ENCODE measurements at places on chromosomes 13 and 19.
A peak's percentile ranks its signal among the peaks of the same experiment; 100 is the strongest.

DNA sequence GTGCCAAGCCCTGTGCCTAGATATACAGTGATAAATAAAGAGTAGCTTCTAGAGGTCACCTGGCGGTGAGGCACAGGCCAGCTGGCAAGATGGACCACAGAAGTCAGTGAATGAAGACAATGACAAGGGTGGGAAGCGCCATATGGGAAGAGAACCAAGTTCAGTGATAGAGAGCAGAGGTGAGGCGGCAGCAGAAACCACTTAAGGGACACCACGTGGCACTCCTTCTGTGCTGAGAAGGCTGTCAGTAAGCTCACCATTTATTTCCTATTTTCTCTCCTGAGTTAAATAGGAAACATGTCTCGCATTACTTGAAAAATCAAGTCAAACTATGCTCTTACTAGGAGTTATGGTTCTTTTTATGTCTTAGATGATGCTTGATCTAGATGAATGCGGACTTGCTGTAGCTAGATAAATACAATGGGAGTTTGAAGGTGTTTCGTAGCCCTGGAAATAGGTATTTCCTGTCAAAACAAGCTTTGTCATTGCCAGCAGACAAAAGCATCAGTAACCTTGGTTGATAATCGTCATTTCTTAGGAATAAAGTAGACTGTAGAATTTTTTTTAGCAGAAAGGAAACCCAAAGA lies 17.8 kb downstream of the ALOX5AP start:
- DNase-seq = no peak

- DNase-seq = no peak
These were observed 31.9 kb downstream of the ZNF726 start for GRCh38 chr19:23946569-23946968.

GRCh38 chr13:67062160-67062559 lies 168.0 kb downstream of the PCDH9 start:
- no peak for DNase-seq

GRCh38 chr13:98175823-98176222 lies 1.2 kb downstream of the RNF113B start:
- no peak for DNase-seq

DNA sequence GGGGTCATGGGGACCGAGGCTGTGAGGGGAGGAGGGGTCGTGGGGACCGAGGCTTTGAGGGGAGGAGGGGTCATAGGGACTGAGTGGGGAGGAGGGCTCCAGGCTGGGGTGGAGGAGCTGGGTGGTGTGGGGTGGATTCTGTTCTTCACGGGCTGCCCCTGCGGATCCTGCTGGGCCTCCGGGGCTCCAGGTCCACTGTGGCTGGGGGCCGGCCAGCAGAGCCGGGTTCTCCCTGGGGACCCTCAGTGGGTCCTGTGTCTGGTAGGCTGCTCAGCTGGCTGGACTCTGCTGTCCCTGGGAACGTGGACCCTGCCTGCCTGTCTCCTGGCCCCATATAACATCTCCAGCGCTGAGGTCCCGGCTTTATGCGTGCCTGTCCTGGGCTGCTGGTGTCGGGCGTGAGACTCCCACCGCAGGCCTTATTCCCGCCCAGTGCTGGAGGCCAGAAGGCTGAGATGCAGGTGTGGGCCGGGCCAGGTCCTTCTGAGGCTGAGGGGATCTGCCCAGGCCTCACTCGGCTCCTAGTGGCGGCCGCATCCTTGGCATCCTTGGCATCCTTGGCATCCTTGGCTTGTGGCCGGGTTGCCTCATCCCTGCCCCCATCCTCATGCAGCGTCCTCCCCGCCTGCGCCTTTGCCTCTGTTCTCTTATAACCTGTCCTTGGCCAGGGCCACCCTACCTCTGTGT lies 19.8 kb upstream of the GNA15 start:
- DNase-seq = no peak

DNA sequence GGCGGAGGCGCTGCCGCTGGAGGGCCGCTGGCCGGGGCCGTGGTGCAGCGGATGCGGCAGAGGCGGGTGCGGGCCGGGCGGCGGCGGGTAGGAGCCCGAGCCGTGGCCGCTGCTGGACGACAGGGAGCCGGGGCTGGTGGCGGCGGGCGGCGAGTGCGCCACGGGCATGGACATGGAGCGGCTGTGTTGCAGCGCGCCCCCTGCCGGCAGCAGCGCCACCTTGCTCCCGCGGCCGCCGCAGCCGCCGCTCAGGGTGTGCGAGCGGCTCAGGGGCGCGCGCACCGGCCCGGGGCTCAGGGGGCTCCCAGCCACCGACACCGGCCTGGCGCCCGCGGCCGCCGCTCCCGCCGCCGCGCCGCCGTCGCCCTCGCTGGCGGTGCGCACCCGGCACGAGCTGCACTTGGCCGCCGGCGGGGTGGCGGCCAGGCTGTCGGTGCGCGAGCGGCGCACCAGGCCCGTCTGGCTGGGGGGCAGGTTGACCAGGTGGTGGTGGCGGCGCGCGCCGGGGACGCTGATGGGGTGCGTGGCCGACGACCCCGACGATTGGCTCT lies 1.7 kb downstream of the IRS2 start:
- DNase-seq = peak; percentile 42

GRCh38 chr19:29171525-29171924 lies 41.4 kb downstream of the UQCRFS1 start:
- no peak for DNase-seq

DNA sequence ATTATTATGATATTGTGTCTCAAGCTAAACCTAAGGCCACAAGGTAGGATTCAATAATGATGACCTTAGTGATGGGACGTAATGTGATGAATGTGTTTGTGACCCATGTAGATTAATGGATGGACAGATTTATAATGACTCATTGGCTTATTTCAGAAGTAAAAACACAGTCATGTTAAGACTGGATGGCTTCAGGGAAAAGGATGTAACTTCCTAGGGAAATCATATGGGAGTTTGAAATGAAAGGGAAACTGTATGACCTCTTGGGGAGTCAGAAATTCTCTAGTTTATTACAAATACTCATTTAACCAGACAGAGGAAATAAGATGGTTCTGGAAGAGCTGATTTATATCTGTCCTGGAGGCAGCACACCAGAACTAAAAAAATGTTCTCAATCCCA lies 2.9 kb downstream of the EDNRB start:
- DNase-seq = no peak

DNA sequence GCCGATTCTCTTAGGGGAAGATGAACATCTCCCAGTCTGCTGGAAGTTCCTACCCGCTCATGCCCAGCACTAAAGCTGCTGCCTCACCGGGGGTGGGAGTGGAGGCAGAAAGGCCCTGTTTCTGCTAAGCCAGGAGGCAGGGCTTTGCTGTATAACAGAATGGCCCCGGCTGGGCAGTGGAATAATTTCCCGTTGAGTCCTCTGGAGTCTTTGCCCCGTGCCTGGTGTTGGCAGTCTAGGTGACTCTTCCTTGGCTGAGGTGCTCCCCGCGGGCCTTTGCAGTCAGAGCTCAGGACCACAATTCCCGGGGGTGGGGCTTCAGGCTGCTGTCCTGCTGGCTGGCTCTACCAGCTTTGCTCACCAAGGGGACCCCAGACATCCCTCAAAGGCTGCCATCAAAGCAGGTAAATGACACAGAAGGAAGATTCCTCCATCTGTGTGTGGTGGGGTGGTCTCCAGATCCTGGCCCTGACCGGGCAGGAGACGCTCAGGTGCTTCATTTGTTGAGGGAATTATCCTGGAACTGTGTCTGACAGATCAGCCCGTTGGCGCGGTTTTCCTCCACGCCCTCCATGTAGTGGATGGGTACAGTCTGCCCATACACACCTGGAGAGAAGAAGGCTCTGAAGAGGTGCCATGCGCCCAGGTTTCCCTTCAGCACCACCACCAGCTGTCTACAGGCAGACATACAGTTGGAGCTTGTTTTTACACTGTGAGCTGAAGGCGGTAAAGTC lies 209.9 kb downstream of the TEX29 start:
- no peak for DNase-seq

DNA sequence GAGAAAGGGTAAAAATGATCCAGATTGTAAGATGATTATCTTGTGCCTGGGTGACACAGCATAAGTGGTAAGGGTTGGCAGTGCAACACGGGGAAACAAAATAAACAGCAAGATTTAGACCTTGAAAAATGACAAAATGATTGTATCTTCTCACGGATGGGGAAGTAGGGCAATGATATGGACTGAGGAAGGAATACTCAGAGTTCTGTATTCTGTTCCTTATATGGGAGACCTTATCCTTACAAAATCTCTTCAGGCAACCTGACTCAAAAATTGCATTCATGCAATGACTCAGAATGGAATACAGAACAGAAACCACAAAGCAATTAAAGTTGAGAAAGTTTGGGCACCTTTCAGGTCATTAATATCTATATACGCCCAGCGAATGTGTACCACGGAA lies 149.0 kb downstream of the HS6ST3 start:
- DNase-seq = no peak

DNA sequence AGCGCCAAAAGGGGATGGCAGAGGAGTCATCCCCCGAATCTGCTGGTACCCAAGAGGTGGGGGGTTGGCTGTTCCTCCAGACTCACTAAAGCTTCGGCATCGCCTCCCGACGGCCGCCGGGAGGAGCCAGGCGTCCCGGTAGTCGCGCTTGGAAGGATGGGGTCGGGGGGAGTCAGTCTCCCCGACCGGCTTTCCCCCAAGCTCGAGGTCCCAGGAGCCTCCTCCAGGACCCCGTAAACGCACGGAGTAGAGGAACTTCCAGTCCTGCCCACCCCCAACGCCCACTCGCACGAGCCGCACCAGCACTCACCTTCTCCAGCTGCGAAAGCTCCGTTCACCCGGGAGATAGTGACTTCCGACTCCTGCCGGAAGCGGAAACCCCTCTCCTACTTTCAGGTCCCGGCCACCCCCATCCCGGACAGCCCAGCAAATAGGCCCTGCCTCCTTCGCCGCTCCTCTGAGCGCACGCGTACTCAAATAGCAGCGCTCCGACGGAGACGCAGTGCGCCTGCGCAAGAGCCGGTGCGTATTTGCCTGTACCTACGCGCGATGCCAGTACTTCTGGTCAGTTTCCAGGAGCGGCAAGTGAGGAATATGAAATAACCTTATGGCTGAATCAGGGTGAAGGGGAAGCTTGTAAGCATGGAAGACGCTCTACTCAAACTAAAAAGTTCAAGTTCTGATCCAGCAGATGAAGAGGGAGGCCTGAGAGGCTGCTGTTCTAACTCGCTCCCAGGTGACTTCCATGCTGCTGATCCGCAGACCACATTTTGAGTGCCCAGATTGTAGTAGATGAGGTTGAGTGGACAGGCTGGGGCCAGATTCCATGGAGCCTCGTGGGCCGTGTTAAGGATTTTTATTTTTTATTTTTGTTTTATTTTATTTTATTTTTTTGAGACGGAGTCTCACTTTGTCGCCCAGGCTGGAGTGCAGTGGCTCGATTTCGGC lies at the start of gene ELOF1:
Gene ELOF1, minus strand, starts transcription at position 350 of the 948 bp plus-strand sequence. CDS start 4,883 bp downstream, outside the sequence.
- peak; percentile 92 for DNase-seq

DNA sequence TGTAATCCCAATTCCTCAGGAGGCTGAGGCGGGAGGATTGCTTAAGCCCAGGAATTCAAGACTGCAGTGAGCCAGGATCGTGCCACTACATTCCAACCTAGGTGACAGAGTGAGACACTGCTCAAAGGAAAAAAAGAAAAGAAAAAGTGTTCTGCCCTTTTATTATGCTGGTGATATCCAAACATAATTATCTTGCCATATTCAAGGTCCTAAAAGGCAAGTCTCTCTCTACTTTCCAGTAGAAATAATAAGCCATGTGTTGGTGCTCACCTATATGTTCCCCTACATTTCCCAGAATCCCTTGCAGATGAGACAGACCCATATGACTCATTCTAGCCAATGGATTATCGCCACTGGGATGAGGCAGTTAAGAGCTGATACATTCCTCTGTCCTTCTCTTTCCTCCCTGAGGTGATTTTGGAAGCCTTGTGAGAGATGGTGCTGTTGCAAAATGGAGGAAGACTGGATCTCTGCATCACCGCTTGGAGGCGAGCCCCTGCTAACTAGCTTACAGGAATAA lies 58.3 kb upstream of the MRI1 start:
- no peak for DNase-seq

- DNase-seq = no peak
These were observed 679 bp upstream of the CDADC1 start for GRCh38 chr13:49246850-49247642.

DNA sequence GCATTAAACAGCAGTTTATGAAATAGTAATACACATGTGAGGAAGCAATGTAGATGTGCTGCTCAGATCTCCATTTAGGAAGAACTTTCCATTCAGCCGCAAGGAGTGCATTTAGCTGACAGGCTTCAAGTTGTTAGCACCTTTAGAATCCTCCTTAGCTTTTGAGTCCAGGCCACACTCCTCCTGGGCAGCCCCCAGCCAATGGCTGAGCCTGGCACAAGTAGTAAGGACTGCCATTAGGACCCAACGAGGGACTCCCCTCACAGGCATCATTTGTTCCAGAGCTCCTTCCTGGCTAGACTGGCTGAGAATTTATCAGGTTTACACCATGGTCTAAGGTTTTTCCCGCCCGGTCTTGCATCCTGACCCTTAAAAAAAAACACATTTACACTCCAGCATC lies 201.4 kb downstream of the DIAPH3 start:
- no peak for DNase-seq

GRCh38 chr19:19077103-19077502 lies 13.3 kb downstream of the SLC25A42 start:
- DNase-seq = peak; percentile 87

GRCh38 chr13:23288564-23288963 lies 107.8 kb downstream of the SGCG start:
- DNase-seq = no peak

DNA sequence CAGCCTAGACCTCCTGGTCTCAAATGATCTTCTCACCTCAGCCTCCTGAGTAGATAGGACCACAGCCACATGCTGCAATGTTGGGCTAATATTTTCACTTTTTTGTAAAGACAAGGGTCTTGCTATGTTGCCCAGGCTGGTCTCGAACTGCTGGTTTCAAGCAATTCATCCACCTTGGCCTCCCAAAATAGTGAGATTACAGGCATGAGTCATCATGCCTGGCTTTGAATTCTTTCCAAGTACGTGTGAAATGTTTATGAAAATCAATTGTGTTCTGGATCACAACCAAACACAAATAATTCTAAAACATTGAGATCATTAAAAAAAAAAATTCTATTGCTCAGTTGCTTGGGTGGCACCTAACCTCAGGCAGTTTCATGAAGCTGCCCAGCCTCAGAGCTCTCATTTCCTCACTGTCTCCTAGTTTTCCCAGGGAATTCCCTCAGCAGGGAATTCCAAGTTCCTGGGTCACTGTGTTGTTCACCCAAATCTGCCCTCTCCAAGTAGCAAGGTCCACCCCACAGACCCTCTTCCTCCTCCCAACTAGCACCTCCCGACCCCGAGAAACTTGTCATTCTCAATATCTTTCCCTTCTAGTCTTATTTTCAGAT lies 44.8 kb downstream of the ING1 start:
- DNase-seq = no peak

- no peak for DNase-seq
These were observed 6.2 kb downstream of the RPL28 start for GRCh38 chr19:55391702-55392615.

DNA sequence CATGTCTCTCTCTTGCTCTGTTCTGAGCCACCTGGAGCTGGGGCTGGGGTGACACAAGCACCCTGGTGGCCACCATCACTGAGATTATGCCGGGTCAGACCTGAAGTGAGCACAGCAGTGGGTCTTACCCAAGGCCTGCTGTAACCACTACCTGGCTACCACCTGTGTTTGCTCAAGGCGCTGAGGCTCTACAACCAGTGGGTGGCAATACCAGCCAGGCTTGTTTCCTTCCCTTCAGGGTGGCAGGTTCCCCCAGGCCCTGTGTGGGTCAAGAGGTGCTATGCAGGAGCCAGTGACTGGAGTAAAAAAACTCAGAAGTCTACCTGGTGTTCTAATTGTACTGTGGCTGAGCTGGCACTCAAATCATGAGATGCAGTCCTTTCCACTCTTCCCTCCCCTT lies 8.0 kb upstream of the ZNF443 start:
- DNase-seq = no peak

All from NCI-H2107 (cell line).